ENCODE measurements at places on chromosomes 1 and 21.

- DNase-seq, result no peak
Observed at GRCh38 chr1:8216005-8216404, 101.9 kb upstream of the SLC45A1 start.

DNA sequence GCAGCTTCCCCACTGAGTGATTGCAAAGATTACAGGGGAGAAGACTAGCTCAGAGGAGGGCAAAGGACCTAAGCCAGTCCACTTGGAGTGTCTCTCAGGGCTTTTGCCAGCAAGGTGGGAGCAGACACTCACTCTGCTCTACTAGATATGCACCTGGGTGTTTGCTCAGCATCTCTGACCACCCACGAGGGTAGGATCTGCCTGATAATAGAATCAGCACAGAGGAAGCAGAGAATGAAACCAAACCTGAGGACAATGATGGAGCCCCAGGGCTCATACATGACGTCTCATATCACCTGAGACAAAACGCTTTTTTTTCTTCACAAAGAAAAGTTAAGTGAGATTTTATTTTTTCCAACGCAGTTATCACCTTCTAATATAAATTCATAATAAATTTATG, 79.4 kb downstream of the RRAGC start:
- DNase-seq, result no peak

DNA sequence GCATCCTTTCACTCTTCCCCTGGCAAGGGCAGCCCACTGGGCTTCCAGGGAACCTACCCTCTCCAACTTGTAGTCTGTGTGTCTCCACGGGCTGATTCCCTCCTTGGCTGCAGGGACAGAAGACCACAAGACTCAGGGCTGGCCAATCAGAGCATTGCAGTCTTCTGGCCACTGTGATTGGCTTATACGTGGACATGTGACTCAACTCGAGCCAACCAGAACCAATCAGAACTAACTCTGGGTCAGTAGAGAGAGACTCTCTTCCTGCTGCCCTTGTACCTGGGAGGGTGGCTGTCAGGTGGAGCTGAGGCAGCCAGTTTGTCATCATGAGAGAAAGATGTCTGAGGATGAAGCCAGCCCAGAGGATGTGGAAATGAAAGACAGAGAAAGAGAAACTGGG, 64.0 kb downstream of the DHRS3 start:
- DNase-seq, result no peak

DNA sequence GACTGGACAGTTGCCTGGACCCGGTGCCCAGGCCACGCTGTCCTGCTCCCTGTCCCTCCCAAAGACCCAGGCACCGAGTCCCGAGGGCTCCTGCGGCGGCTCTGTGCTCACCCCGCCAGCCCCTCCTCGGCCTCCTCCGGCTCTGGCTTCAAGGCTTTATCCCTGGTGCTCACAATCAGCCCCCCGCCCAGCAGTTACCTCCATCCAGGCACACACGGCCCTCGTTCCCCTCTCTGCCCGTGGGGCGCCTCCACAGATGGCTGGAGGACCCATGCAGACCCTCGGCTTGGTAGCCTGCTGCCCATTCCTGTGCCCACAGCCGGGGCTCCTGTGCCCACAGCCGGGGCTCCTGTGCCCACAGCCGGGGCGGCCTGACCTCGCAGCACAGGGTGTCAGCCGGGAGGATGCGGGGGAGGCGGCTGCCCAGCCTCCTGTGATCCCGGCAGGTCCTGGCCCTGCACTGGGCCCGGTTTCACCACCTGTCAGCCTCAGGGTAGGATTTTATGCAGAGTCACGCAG, 52.3 kb upstream of the COL18A1 start:
- DNase-seq, result no peak

DNA sequence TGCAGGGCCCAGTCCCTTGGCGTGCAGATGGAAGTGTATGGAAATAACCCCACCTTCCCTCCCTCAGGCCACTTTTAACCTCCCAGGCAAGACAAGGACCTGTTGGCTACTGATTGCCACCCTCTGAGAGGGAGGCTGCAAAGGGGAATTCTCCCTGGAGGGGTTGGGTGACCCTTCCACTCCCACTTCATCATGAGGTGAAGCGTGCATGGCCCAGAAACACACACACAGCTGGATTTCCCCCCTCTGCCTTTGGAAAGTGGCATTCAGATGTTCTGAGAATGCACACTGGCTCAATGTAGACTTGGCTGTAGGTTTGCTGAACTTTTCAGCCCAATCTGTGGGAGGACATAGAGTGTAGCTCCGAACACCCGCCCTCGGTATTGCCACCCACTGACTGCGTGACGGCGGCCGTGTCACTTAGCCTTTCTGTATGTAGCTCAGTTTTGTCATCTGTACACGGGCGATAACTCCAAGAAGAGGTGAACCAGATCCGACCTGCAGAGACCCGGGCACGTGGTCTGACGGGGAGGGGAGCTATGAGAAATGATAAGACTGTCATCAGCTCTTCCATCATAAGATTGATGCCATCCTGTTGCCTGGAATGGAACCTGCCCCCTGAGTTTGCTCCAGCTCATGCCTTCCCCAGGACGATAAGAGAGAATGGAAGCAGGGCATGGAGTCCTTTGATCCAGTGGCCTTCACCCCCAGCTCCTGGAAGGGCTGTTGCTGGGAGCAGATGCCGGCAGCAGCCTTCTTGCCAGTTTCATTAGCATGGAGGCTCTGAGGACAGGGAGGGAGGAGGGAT, 19.3 kb downstream of the MIIP start:
- no peak for DNase-seq

DNA sequence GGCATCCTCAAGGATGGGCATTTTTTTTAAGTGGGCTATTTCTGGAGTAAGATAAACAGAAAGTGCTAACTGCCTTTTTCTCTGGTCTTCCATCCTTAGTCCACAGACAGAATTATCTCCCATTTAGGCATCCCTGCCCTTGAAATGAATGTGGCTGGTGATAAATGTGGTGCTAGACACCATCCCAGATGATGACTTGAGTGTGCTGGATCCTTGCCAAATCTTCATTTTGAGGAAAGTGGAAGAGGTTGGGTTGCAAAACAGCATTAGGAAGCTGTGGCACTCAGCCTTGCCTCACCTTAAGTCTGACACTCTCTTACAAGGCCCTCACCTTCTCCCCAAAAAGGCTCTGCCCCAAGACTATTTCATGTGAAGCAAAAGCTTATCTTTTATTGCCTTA, 19.2 kb downstream of the MAB21L3 start:
- no peak for DNase-seq

DNA sequence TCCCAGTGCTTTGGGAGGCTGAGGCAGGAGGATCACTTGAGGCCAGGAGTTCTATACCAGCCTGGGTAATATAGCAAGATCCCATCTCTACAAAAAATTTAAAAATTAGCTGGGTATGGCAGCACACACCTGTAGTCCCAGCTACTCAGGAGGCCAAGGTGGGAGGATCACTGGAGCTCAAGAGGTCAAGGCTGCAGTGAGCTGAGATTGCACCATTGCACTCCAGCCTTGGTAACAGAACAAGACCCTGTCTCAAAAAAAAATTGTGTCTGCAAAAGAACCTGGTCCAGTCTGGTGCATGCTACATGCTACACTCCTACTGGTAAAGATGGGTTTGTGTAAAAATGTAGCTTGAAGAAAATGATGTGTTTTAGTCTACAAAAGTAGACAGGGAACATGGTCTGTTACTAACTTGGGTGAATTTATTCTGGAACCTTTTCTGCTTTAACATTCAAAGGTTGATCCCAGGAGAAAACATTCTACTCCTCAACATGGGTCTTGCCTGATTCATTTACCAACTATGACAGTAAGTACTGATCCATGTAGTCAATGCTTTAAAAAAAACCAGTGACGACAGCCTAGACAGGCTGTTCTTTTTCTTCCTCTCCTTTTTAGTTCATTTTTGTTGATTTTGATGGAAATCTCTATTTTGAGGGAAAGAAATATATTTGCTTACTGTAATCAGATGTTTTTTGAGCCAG, 32.7 kb upstream of the ENAH start:
- DNase-seq, result no peak

GRCh38 chr1:54372978-54373377, 33.2 kb downstream of the SSBP3 start:
- DNase-seq, result no peak

All from GM18507 (cell line).